ENCODE measurements at places on chromosomes 11 and 22.

GRCh38 chr11:116563712-116564047 is 209.1 kb downstream of the BUD13 start:
- DNase-seq, result no peak

DNA sequence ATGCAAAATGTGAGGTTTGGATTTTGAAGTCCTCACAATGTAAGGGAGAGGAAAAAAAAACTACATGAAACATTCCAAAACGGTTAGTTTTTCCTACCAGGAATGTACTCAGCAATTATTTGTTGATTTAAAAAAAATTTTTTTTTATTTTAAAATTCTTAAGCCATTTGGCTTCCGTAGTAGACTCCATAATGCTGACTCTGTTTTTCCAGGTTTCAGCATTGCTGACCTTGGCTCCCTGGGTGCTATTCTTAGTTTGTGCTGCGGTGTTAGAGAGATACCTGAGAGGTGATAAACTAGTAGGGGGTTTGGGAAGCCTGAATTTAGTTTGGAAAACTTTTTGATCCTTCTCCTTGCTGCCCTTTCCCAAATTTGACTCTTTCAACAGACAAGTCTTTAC is 10.6 kb downstream of the STT3A start:
- no peak for DNase-seq

DNA sequence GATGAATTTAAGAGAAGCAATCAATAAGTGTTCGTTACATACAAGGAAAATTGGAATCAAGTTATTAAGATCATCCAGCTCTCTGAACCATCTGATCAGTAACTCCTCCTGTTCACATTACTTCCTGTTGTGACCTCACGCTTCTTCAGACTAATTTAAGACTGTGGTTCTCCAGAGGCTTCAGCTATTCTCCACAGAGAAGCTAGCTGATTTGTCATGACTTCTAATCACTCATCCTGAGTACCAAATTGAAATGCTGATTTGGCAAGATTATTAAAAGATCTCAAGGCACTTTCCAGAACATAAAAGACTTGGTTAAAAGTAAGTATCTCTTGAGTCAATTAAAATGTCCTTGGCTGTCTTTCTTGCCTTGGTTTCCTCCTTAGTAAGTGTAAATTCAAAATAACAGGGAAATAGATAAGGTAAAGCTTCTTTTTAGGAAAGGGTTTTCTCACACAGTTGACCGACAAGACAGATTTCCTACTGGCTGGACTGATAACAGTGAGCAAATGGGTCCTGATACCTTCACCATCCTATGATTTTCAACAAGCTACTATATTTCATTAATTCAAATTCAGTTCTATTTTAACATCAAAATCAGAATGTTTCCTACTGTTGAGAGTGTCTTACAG is 38.5 kb downstream of the GAB2 start:
- DNase-seq, result no peak

DNA sequence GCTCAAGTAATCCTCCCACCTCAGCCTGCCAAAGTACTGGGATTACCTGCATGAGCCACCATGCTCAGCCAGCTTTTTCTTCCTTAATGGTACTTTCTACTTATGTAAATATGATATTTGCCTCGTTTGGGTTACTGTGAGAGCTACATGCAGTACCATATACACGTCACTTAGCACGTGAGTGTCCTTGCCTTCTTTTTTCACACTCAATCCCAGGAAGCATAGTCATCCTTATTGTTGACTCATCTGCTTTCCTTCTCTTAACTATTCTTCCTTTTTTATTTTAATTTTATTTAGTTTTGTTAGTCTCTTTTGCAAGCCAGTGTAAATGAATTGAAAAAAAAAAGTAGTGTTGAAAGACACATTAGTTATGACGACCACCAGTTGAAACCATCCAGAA is 205.9 kb downstream of the HIPK3 start:
- DNase-seq, result no peak

DNA sequence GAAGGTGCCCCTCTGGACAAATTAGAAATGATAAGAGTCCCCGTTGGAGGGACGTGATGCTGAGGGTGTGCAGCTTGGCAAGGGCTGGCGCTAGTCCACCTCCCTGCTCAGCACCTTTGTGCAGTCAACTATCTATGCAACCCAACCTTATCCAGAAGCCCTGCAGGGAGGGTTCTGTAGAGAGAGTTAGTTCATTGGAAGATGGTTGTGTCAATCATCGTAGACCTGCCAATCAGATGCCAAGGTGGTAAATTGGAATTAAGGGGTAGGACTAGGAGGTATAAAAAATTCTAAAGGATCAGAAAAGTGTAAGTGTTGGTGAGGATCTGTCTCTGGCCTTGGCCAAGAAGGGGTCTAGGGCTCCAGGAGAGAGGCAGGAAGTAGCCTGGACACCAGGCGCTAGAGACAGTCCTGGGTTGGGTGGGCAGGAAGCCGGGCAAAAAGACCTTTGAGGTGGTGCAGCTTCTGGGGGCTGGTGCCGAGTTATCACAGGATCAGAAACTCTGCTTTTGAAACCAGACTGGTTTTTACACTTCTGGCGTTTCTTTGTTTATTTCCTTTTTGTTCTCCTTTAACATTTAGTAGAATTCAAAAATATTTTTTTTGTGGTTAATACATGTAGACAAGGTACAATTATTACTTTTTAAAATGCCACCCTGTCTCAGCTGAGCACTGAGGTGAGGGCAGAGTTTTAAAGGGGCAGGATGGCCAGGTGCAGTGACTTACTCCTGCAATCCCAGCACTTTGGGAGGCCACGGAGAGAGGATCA is 1.6 kb downstream of the C1QTNF6 start:
- DNase-seq, result no peak

DNA sequence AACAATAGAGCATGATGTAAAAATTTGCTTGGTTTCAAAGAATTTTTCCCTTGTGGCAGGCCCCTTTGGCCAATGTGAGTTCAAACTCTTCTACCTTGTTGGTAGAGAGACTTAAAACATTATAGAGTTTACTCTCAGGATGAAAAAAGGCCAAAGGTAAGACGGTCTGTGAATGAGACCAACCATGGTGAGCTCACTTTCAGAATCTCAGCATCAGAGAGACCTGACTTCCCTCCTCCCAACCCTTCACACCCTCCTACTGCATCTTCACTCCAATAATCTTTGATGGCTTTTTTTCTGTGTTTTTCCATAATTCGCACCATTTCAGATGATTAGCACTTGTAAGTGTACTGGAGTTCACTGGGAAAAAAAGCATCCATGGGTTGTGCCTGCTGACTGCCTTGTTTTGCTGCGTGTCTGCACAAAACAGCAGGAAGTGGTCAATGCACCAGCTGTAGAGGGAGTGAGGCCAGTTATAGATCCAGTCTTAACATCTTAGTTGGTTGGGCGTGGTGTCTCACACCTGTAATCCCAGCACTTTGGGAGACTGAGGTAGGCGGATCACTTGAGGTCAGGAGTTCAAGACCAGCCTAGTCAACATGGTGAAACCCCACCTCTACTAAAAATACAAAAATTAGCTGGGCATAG is 64.1 kb downstream of the SLC1A2 start:
- DNase-seq, result no peak

- DNase-seq, result no peak
Observed at GRCh38 chr22:32545801-32546200, 71.2 kb downstream of the FBXO7 start.

GRCh38 chr22:36145881-36146280 is 14.7 kb downstream of the APOL3 start:
- DNase-seq, result no peak

DNA sequence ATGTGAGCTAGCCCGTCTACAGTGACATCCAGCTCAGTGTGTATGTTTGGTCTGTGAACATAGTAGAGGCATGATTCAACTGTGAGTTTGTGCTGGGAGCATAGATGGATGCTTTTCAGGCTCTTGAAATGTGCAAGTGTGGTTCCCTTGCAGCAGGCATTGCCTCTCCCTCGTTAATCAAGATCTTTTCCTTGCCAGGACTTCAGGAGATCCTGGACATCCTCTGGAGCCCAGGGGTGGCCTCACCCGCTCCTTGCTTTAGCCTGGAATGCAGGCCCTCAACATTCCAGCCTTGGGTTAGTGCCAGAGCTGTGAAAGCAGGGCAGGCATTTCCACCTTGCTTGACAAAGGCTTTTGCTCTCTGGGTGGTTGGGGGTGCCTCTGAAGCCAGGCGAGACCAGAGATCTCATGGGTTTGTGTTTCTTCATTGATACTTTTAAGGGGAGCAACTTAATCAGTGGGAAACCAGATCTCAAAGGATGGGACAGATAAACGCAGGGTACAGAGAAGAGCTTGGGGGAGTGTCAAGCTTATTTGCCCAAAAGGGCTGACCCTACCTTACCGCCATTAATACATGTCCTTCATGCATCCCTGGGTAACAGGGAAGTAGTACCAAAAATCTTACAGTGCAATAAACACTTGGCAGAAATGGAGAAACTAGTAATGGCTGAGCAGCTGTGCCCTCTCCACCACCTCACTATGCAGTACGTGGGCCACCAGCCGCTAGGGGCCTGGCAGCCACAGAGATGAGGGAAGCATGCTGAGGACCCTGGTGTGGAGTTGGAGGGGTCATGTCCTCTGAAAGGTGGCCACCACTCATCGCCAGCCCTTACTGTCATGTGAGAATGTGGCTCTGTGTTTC is 72.1 kb downstream of the PTPRJ start:
- DNase-seq, result no peak

DNA sequence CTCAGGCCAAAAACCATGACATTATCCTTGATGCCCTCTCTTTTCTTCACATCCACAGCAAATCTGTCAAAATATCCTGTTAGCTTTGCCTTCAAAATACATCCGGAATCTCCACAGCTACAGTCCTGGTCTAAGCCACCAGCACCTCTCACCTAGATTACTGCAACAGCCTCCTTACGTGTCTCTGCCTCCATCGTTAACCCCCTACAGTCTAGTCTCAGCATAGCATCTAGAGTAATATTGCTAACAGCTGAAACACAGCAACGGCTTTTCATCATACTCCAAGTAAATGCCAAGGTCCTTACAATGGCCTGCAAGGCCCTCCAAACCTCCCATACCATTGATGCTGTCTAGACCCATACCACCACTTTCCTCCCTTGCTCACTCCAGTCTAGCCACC is 4.4 kb downstream of the TSG101 start:
- DNase-seq, result no peak

DNA sequence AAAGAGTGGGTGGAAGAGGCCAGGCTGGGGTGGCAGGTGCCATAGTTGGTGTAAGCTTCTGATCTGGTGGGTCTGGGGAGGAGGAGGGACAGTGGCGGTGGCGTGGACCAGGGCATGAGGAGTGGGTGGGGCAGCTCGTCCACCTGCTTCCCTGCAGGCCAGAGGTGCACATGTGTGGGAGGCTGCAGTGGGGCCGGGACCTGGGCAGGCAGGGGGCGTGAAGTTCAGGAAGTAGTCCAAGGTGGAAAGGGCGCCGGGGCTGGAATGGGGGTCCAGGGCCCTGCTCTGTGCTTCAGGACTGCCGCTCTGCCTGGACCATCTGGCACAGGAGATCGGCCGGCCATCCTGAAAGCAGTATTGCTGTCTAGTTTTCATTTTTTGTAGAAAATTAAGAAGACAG is 15.9 kb downstream of the RIBC2 start:
- DNase-seq, result no peak

DNA sequence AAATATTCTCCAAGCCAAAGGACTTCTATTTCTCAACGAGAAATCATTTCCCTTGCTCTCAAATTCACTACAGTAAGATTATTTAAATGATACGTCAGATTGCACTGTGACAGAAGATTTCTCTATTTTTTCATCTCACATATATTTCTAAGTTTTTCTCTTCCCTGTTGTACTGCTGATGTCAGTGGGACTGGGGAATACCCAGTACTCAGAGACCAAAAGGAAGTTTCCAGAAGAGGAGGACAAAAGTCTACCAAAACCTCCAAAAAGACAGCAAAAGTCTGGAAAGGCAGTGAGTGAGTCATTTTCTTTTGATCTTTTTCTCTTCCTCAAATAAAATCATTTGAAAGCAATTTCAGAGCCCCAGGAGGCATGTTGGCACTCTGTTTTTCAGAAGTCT is 149.8 kb upstream of the PITPNB start:
- no peak for DNase-seq

DNA sequence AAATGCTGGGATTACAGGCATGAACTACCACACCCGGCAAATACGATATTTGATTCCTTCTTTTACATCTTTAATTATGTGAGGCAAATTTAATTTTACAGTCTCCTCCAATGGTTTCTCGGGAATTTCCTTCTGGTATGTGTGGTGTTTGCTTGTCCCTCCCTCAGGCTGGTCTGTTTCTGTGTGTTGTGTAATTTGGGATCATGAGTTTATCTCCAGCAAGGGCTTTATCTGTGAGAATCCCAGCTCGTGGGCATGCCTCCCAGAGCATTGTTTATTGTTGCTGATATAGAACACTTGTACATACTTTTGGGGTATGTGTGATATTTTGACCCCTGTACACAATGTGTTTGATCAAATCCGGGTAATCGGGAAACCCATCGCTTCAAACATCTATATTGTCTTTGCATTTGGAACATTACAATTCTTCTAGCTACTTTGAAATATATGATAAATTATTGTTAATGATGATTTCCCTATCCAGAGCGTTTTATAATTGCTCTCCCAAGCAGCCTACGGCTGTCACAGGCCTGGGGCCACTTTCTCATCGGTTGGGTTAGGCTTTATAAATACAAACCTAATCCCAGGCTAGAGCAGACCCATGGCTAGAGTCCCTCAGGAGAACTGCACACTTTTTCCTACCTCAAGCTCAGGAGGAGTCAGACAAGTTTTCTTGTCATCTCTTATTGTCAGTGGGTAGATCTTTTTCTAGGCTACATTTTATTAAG is 15.0 kb upstream of the PRR5 start:
- no peak for DNase-seq

DNA sequence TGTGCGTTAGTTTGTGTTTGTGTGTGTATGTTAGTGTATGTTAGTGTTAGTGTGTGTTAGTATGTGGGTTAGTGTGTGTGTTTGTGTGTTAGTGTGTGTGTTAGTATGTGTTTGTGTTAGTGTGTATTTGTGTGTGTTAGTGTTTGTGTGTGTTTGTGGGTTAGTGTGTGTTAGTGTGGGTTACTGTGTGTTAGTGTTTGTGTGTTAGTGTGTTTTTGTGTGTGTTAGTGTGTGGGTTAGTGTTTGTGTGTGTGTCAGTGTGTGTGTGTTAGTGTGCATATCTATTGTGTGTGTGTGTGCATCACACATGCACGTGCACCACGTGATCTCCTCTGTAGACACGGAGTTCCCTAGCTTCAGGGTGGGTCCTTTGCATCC is 115.4 kb downstream of the KCNQ1OT1 start:
- no peak for DNase-seq

- no peak for DNase-seq
Observed at GRCh38 chr11:8330404-8330803, 66.7 kb upstream of the LMO1 start.

- DNase-seq, result no peak
Observed at GRCh38 chr22:42367980-42368378, 64.2 kb downstream of the NFAM1 start.

- DNase-seq, result no peak
Observed at GRCh38 chr11:33207408-33207985, 46.2 kb upstream of the CSTF3 start.

- peak; percentile 85 for DNase-seq
Observed at GRCh38 chr11:115710980-115711379, 206.8 kb upstream of the CADM1 start.

GRCh38 chr22:32336121-32336603 is 21.5 kb upstream of the RFPL3 start:
- DNase-seq, result no peak
